ENCODE measurements at places on chromosomes 3 and 15.

DNA sequence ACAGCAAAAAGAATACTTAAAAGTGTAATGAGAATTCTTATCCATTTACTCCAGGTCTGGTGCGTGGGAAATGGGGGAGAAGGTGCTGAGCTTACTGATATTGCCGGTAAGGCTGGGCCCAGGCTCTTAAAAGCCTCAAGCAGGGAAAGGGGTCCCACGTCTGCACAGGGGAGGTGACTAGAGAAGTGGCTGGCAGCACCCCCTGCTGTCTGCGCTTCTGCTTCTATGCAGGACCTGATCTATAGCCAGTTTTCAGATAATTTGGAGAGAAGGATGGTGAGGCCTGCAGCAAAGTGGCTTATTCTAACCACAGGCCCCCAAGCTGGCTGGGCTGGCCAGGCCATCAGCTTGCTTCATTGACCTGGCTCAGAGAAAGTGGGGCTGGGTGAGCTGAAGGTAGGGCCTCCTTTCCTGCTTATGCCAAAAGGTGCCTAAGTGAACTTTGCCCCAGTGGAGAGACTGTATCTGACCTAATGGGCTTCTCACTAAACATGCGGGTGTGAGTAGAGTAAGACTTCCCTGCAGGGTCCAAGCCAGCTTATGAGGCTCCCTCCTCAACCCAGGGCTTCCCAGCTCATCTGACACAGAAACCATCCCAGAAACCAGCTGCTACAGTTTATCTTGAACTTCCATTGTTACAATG is 30.9 kb upstream of the ATP1B3 start:
- no peak for DNase-seq

GRCh38 chr3:42254566-42254965 is 11.4 kb downstream of the CCK start:
- no peak for DNase-seq

DNA sequence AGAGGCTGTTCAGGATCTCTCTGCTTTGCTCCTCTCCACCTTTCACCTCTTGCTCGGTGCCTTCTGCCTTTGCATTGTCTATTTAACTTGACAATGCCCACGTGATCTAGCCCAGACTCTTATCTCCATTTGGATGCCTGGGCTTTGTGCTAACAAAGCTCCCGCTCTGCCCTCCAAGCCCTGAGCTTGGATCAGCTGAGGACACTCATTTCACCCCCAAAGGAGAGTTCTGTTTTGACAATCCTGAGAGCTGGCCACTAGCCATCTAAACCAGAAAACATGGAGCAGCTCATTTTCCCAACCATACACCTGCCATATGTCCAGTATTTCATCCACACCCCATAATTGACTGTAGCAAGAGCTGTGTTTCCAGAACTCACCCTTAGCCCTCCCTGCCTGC is 12.8 kb downstream of the GPR176 start:
- no peak for DNase-seq

DNA sequence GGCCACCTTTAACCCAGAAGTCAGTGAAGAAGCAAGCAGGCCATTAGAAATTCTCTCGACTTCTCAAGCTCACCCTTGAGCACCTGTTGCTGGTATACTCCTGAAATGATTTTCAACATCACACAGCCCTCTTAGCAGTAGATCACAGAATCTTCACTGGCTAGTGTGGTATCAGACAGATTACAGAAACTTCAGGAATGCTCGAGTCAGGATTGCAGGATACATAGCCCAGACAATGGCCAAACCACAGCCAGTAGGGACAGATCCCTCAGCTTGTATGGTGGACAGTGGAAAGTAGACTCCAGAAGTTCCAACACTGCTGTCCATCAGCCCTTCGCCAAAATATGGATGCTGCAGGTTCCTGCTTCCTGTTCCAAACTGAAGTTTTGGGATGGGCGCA is 4.5 kb upstream of the KLHL40 start:
- DNase-seq: no peak

GRCh38 chr15:63091679-63092446 is 29.8 kb upstream of the LACTB start:
- no peak for DNase-seq
